ENCODE measurements at places on chromosomes 7 and 10.
A peak's percentile ranks its signal among the peaks of the same experiment; 100 is the strongest.

GRCh38 chr7:102464577-102465280 lies at the start of the genes ALKBH4 and LRWD1:
Gene ALKBH4 (minus strand): TSS chr7:102464863. CDS start chr7:102464836, 27 bp downstream.
Gene LRWD1 (plus strand): TSS chr7:102464984. CDS start chr7:102465081, 97 bp downstream.
- DNase-seq = peak; percentile 42

DNA sequence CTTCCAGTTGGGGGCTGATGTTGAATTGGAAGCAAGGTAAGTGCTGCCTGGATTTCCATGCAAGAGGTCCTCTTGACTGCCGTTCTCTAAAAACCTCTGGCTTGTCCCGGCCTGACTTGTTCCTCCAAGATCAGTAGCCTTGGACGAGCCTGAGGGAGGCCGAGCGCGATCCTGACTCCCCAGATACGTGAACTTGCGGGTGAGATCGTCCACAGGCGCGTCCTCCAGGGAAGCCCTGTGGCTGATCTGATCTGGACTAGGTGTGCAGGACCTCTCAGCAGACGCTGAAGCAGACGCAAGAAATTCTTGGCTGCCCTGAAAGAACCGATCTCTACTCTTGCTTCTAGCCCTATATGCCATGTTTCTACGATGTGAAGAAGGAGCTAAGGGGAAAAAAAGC lies 29.7 kb downstream of the ZC3HAV1 start:
- DNase-seq = no peak

GRCh38 chr10:60434418-60435046 lies 44.9 kb upstream of the ANK3 start:
- no peak for DNase-seq

GRCh38 chr7:110593355-110593754 lies 497.6 kb upstream of the LRRN3 start:
- DNase-seq = no peak

GRCh38 chr7:127413326-127413725 lies 20.8 kb upstream of the ZNF800 start:
- no peak for DNase-seq

DNA sequence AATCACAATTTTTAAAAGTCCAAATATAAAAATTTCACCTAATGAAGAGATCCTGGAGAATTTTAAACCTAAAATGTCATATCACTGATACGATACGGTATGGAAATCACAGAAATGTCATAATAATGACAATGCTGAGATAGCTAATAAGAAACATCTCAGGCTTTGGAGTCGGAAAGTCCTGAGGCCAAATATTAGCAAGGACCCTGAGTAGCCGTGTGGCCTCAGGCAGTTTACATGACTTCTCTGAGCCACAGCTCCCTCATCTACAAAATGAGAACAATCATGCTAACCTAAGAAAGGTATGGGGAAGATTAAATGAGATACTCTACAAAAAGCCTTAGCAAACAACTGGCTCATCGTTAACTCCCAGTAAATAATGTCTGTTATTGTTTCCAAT lies 100.9 kb upstream of the NEBL start:
- DNase-seq = no peak

DNA sequence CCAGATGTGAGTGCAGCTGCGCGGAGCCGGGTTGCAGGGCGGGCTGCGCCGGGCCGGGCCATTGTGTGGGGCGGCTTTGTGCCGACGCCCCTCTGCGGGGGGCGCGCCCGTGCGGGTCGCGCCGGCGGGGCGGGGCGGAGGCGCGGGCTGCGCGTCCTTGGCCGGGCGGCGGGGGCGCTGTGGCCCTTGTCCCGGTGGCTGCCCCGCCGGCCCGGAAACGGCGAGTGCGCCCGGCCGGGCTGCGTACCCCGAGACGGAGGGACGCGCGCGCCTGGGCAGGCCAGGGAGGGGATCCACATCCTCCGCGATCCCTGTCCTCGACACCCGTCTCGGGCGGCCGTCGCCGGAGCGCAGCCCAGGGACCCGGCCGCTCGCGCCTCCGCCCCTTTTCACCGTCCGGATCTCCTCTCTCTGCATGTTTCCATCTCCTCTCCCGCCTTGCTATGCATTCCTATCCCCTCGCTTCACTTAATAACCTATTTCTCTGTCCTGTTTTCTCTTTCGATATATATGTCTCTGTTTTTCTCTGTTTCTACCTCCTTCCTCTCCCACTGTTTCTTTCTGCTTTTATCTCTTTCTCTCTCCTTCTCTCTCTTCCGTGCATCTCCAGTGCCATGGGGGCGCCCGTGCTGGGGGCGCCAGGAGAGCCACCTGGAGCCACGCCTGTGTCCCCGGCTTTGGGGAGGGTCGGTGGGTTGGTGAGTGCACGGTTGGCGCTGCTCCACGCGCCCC lies 765 bp downstream of the PFKFB3 start:
- DNase-seq = no peak

DNA sequence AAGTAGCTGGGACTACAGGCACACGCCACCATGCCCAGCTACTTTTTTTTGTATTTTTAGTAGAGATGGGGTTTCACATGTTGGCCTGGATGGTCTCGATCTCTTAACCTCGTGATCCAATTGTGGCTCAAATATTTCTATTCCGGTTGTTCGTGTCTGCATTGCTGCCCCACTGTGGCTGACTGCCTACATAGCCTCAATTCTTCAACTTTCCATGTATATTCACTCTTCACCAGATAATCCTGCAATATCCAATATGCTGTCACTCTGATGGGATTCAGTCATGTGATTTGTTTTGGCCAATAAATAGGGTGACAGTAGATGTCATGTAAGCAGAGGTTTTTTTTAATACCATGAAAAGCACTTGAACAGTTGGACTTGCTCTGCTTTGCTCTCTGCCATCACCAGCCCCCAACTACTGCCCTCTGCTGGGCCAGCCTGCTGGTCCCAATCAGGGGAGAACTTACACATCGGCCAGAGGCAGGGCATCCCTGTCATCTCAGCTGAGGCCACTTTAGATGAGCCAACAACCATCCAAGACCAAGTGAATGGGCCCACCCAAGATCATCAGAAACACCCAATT lies 56.7 kb downstream of the NSUN6 start:
- DNase-seq = no peak

GRCh38 chr10:13831711-13832141 lies 245.0 kb downstream of the PRPF18 start:
- no peak for DNase-seq

- no peak for DNase-seq
Measured at GRCh38 chr10:51029172-51029641, 45.1 kb upstream of the PRKG1 start.

- no peak for DNase-seq
Measured at GRCh38 chr10:60446851-60447250, 57.2 kb upstream of the ANK3 start.

DNA sequence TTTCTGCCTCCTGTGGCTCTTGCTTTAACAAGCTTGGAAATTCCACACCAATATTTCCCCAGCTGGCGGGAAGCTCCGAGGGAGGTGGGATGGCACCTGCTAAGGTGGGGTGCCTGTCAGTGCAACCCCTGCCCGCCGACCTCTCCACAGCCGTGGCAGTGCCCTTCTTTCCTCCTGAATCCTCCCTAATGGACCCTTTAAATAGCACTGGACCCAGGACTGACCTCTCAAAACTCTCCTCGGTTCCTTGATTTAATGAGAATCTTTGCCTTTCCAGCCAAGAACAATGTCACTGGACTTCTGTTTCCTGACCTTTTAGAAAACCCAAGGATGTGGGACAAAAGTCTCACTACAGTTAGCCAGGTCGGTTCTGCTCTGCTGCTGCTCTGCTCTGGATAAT lies 63.2 kb upstream of the EXOC6 start:
- no peak for DNase-seq

GRCh38 chr10:94357193-94357592 lies 5.5 kb downstream of the NOC3L start:
- DNase-seq = no peak

DNA sequence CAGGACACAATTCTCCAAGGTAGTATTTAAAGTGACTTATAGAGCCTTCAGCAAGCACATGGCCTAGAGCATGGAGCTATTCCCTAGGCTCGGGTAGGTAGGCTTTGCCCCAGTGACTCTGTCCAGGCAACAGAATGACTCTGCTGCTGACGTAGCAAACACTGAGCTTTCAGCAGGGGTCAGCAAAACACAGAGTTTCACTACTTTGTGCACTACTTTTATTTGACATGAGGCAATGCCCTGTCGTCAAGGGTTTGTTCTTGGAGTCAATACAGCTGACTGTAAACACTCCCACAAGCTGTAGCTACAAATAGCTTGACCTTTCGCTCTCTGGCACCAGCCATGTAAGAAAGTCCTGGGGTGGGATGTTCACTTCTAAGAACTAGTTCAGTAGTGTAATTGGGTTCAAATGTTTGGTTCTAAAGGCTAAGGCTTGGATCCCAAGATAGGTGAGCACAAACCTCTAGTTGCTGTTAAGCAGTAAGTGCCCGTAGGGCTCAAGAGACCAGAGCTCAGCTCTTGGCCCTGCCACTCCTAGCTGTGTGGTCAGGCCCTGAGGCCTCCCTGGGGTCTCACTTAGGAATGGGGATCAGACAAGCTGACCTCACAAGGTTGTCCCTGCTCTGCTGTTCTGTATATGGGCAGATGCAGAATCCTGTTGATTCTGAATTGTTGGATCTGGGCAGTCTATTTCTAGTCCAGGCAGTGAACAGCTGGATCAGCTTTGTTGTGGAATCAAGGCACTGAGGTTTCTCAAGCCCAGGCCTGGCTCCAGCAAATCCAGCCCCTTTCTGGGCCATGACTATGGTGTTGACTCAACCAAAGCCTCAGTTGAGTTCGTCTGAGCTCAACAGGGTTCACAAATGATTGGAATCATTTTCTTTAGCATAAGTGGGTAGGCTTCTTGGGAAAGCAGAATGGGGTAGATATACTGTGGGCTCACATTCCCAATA lies 10.7 kb downstream of the NODAL start:
- no peak for DNase-seq

DNA sequence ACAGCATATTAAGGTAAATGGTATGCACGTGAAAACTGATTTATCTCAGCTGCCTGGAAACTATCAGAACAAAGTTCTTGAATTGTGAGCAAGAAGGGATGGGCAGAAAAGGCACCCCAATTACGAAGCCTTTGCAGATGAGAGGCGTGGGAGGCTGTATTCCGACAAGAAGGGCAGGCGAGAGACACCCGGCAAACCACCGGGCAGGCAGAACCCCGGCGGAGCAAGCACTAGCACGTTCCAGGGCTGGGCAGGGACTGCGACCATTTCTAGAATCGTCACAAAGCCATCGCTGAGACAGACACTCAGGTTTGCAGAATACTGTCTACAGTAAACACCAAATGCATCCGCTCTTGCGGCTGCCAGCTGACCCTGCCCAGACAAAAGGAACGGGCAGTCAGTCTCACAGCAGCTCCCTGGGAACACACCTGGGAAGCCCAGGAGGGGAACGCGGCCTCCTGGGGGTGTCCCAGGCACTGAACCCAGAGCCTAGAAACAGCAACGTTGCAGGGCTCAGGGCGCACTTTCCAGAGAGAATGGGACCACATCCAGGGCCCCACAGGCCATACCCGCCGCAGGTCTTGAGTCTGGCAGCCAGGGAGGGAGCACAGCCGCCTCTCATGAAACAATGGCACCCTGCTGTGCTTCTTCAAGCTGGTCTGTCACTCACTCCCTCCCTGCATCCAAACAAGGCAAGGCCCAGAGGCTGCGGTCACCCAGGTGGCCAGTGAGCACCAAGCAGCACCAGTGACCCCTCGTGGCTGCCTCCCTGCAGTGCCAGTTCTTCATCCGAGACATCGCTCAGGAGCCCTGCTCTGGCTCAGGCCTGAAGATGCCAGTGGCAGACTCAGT lies 261.9 kb downstream of the PTPRN2 start:
- DNase-seq = peak; percentile 23

DNA sequence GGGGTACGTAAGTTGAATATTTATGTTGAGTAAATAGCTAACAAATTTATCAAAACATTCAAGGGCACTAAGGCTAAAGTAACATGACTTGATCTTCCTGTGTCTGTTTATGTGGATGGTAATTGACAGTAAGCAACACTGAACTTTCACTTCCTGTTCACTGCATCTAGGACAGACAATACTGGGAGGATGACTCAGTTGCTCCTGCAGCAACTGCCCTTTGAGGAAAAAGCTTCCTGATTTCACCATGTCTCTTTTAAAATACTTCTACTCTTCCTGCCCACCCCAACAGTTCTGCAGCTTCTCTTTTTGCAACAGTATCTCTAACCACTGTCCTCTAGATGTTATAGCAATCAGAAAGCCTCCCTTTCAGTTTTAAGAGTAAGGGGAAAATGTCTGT lies 76.6 kb upstream of the HGF start:
- peak; percentile 43 for DNase-seq

DNA sequence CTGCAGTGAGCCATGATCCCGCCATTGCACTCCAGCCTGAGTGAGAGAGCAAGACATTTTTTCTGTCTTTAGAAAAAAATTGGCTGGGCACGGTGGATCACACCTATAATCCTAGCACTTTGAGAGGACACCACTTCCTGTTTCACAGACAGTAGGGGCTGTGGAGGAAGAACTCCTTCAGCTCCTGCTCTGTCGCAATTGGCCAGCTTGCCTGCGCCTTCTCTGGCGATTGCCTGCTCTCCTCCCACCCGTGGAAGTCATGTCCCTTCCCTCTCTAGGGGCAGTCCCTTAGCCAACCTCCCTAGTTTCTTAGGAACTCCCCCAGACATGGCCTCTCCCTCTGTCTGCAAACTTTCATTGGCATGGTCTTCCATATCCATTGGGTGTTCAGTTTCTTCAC lies 8.7 kb downstream of the PDSS1 start:
- DNase-seq = no peak

- DNase-seq = no peak
Measured at GRCh38 chr7:149286811-149287400, 24.9 kb downstream of the ZNF783 start.

DNA sequence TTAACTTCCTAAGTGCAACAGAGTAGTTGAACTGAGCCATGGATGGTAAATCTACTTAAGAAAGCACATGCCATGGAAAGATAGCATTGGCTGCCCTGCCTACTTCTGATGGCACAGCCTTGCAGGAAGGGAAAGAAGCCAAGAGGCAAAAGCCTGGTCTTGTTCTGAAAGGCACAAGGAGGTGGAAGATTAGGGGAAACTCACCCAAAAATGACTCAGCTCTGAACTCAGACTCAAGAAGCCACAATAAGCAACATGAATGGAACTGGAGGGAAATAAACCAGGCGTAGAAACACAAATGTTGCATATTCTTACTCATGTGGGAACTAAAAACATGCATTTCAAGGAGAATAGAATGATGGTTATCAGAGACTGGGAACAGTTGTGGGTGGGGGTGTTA lies 20.8 kb upstream of the ALOX5 start:
- DNase-seq = no peak

- no peak for DNase-seq
Measured at GRCh38 chr7:4787947-4788626, 12.7 kb downstream of the AP5Z1 start.

GRCh38 chr10:102802920-102803534 lies 34.2 kb downstream of the CYP17A1 start:
- peak; percentile 92 for DNase-seq

GRCh38 chr7:94330269-94331020 lies 64.2 kb upstream of the COL1A2 start:
- no peak for DNase-seq

- DNase-seq = no peak
Measured at GRCh38 chr10:87983716-87984115, 120.3 kb downstream of the PTEN start.

- no peak for DNase-seq
Measured at GRCh38 chr10:86943316-86944030, 13.9 kb downstream of the MMRN2 start.

DNA sequence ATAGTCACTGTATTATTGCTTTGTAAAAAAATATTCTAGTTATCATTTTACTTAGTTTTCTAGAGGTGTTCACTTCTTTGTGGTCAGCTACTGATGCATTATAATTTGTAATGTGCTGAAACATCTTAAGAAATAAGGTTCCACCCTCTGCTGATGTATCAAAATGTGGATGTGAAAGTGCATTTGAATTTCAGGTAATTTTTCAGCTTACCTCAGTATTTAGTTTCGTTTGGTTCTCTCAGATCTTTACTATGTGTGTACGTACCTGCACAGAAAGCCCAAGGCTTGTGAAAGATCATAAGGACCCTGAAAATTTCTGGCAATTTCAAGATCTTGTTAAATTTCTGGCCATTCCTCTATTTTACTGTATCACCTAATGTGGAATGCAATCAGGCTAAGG lies 542.3 kb upstream of the TPK1 start:
- DNase-seq = no peak
